ENCODE measurements at places on chromosomes 7 and 10. TPM values are rescaled to one million over a fixed set of nuclear protein-coding genes. Genes with fewer than 3 reads are reported as not detected.

DNA sequence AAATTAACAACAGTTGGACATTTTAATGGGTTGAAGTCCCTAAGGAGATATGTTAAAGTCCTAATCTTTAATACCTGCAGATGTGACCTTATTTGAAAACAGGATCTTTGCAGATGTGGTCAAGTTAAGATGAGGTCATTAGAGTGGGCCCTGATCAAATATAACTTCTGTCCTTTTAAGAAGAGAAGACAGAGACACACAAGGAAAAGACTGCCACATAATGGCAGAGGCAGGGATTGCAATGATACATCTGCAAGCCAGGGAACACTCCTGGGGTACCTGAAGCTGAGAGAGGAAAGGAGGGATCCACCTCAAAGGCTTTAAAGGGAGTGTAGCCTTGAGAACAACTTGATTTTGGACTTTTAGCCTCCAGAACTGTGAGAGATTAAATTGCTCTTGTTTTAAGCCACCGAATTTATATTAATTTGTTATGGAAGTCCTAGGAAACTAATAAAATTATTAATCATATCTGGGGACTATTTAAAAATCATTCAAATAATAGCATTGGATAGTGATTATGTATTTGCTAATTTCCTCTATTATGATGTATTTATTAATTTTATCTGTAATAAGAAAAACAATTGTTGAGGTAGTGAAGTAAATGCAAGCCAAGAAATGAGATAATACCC is 700.0 kb upstream of the PCDH15 start:
- no peak overlapping the region for H3K4me3 ChIP-seq
- H3K4me1 ChIP-seq = no peaks in the 10 kb centered on the region
- no peak for DNase-seq
- H3K36me3 ChIP-seq = no peaks in the 10 kb centered on the region
- H3K27ac ChIP-seq = no peak overlapping the region

GRCh38 chr10:84945791-84946190 is 617.4 kb downstream of the CCSER2 start:
- DNase-seq = no peak
- H3K36me3 ChIP-seq = no peaks in the 10 kb centered on the region
- H3K4me3 ChIP-seq = no peak overlapping the region
- no peak overlapping the region for H3K27ac ChIP-seq
- H3K4me1 ChIP-seq = no peaks in the 10 kb centered on the region
- no peaks in the 10 kb centered on the region for H3K27me3 ChIP-seq

GRCh38 chr10:299512-299911 is 164.3 kb downstream of the ZMYND11 start:
- no peak overlapping the region for H3K27ac ChIP-seq
- H3K27me3 ChIP-seq = no peaks in the 10 kb centered on the region
- H3K36me3 ChIP-seq = no peaks in the 10 kb centered on the region
- H3K4me3 ChIP-seq = no peak overlapping the region
- no peaks in the 10 kb centered on the region for H3K4me1 ChIP-seq

- no peak overlapping the region for H3K27ac ChIP-seq
- no peaks in the 10 kb centered on the region for H3K27me3 ChIP-seq
- DNase-seq = no peak
- peaks cover 6% of the 10 kb centered on the region for H3K4me1 ChIP-seq
- peaks cover 2% of the 10 kb centered on the region for H3K36me3 ChIP-seq
- H3K4me3 ChIP-seq = no peak overlapping the region
Measured at GRCh38 chr7:134727711-134728110, 51.7 kb upstream of the CALD1 start.

DNA sequence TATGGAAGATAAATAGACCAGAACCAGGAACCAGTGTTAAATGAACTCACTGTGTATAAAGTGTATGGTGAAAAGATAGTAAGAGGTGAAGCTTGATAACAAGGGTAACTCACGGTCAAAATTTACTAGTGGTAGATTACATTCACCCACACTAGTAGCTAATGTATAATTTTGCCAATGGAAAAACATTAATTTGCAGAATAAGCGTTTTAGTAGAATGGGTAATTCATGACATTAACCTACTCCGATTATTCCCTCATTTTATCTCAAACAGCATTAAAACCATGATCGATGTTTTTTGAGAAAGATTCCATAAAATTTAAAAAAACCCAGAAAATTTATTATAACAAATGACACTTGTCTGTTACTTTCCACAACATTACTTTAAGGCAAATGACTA is 57.7 kb upstream of the PPP1R3A start:
- H3K4me3 ChIP-seq = no peak overlapping the region
- no peaks in the 10 kb centered on the region for H3K27me3 ChIP-seq
- no peaks in the 10 kb centered on the region for H3K4me1 ChIP-seq
- no peaks in the 10 kb centered on the region for H3K36me3 ChIP-seq

- peaks cover 14% of the 10 kb centered on the region for H3K36me3 ChIP-seq
- no peak overlapping the region for H3K27ac ChIP-seq
- no peaks in the 10 kb centered on the region for H3K27me3 ChIP-seq
- no peak for DNase-seq
- no peak overlapping the region for H3K4me3 ChIP-seq
Measured at GRCh38 chr10:95236068-95236903, 42.2 kb downstream of the ACSM6 start.

- no peak for DNase-seq
- H3K36me3 ChIP-seq = no peaks in the 10 kb centered on the region
- no peaks in the 10 kb centered on the region for H3K27me3 ChIP-seq
- no peaks in the 10 kb centered on the region for H3K4me1 ChIP-seq
- H3K4me3 ChIP-seq = no peak overlapping the region
Measured at GRCh38 chr7:82141427-82141826, 302.1 kb downstream of the CACNA2D1 start.

- DNase-seq = no peak
- peaks cover 4% of the 10 kb centered on the region for H3K4me1 ChIP-seq
- H3K27me3 ChIP-seq = peaks cover 26% of the 10 kb centered on the region
- H3K4me3 ChIP-seq = no peak overlapping the region
Measured at GRCh38 chr10:44384601-44385025, 284 bp downstream of the CXCL12 start.

GRCh38 chr7:154627646-154628290 is 375.2 kb downstream of the PAXIP1 start:
- H3K27ac ChIP-seq = no peak overlapping the region
- DNase-seq = no peak
- H3K4me1 ChIP-seq = no peaks in the 10 kb centered on the region
- H3K4me3 ChIP-seq = no peak overlapping the region
- no peaks in the 10 kb centered on the region for H3K27me3 ChIP-seq
- no peaks in the 10 kb centered on the region for H3K36me3 ChIP-seq

DNA sequence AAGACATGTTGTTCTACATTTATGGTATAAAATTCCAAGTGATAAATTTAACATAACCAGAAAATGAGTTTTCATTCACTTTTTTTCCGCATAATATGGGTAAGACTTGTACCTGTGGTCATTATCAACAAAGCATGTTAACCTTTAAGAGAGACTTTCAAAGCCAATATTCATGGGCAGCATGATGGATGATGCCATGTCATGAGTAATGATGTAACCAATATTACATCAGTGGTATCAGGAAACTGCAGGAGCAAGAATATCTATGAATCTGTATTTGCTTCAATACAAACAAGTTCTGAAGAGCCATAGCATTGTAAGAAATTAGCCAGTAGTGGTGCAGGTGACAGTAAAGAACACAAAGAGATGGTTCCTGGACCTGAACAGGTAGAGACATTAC is 126.9 kb downstream of the C1GALT1 start:
- H3K36me3 ChIP-seq = no peaks in the 10 kb centered on the region
- no peak for DNase-seq
- H3K27me3 ChIP-seq = peaks cover 3% of the 10 kb centered on the region

DNA sequence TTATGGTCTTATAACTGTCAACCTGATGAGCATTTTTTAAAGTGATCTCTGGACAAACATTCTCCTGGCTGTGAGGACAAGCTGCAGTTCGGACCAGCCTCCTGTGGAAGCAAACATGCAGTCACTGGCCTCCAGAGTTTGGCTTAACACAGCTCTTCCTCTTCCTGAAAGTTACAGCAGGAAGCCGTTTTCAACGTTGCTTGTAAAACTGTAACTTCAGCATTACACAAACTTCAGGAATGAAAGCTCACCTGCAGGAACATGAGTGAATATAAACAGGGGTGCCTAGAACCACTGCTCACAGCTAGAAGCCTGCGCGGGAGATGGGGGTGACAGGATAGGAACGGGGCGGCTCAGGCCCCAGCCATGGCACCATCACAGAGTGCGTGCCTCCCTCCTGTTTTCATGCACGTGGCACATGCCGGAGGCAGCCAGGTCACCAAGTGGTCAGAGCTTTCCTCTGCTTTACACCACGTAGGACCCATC is 292.9 kb upstream of the PITRM1 start:
- H3K4me1 ChIP-seq = peaks cover 42% of the 10 kb centered on the region
- DNase-seq = no peak
- H3K27ac ChIP-seq = no peak overlapping the region

DNA sequence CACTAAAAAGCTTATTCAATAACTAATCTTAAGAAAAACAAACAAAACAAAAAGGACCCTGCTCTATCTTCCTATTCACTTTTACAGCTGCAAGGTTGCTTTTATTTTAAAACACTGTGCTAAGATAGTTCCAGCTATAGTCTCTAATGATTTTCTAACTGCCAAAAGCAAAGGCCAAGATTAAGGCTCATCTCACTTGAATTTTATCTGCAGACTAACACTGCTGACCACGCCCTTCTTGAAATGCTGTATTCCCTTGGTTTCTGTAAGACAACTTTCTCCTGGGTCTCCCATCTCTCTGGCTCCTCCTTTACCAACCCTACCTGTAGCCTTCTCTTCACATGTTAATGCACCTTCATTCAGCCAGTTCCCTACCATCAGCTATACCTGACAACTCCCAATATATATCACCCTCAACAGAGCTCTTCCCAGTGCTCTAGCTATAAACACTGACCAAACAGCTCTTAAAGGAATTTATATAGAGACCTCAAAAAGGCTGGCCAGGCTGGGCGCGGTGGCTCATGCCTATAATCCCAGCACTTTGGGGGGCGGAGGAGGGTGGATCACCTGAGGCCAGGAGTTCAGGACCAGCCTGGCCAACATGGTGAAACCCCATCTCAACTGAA is 11.7 kb downstream of the SRPK2 start:
- H3K27me3 ChIP-seq = no peaks in the 10 kb centered on the region
- H3K4me3 ChIP-seq = no peak overlapping the region
- no peak for DNase-seq
- H3K4me1 ChIP-seq = peaks cover 12% of the 10 kb centered on the region
- peaks cover 3% of the 10 kb centered on the region for H3K36me3 ChIP-seq
- H3K27ac ChIP-seq = no peak overlapping the region

DNA sequence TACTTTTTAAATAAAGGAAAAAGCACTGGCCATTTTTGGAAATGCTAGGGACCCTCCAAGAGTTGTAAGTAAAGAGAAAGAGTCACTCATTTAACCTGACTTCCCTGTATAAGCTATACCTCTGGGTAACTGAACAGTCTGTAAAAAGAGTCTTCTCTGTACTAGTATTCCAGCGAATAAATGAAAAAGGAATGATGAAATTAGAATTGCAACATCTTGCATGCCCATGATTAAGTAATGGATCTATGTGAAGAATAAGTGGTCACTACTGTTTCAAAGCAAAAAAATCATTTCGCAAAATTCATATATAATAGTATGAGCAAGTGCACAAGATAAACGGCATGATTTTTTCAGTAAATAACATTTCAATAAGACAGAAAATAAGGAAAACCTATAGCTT is 116.8 kb downstream of the ZFAND4 start:
- DNase-seq = no peak
- no peaks in the 10 kb centered on the region for H3K27me3 ChIP-seq
- no peak overlapping the region for H3K4me3 ChIP-seq

GRCh38 chr10:116733566-116733965 is 8.8 kb downstream of the HSPA12A start:
- no peaks in the 10 kb centered on the region for H3K36me3 ChIP-seq
- H3K4me3 ChIP-seq = no peak overlapping the region
- DNase-seq = no peak
- H3K4me1 ChIP-seq = no peaks in the 10 kb centered on the region

- no peak overlapping the region for H3K4me3 ChIP-seq
- no peak for DNase-seq
- H3K27me3 ChIP-seq = peaks cover 10% of the 10 kb centered on the region
Measured at GRCh38 chr10:1289591-1289990, 233.4 kb downstream of the WDR37 start.

DNA sequence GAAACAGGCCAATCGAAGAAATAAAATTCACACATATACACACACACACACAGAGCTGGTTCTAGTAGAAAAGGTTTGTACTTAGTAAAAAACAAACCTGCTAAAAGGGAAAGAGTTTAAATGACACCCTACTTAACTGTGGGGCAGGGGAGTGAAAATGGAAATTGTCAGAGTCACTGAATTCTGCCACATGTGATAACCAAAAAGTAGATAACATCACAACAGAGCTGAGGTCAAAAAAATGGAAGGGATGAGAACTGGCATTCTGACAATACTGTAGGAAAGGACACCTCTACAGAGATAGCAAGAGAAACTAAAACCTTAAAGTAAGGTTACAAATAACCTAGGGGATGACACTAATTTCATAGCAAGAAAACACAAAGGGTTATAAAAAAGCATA is 74.6 kb downstream of the CACUL1 start:
- H3K27me3 ChIP-seq = no peaks in the 10 kb centered on the region
- no peak for DNase-seq
- H3K36me3 ChIP-seq = peaks cover 29% of the 10 kb centered on the region
- no peak overlapping the region for H3K27ac ChIP-seq
- H3K4me1 ChIP-seq = peaks cover 9% of the 10 kb centered on the region
- no peak overlapping the region for H3K4me3 ChIP-seq

- H3K36me3 ChIP-seq = peaks cover 1% of the 10 kb centered on the region
- H3K27me3 ChIP-seq = peaks cover 15% of the 10 kb centered on the region
- H3K4me3 ChIP-seq = no peak overlapping the region
- DNase-seq = no peak
Measured at GRCh38 chr10:79046326-79046725, 22.4 kb upstream of the ZMIZ1 start.

The HOXA1 gene
- total RNA-seq = 0.58 TPM

The PDK4 gene
- total RNA-seq = not detected

The SFRP4 gene
- not detected for total RNA-seq

The SFTPA1 gene
- total RNA-seq = not detected

The TRPV6 gene
- total RNA-seq = 0.07 TPM

The DEPP1 gene
- total RNA-seq = 0.33 TPM

The ABCB1 gene
- 2.7 TPM for total RNA-seq

The HSPB1 gene
- total RNA-seq = 28.1 TPM

The ABCC2 gene
- 1.0 TPM for total RNA-seq

The BTBD16 gene
- not detected for total RNA-seq

The CHST3 gene
- 0.02 TPM for total RNA-seq

The SCRN1 gene
- total RNA-seq = 2.1 TPM

All from activated CD4-positive, alpha-beta T cell treated with anti-CD3 and anti-CD28 coated beads, Interleukin-2, amount 10 ng/mL, durations not matched to agents 7 days and 5 days (primary cell).